IMR-90 (cell line): ENCODE measurements at places on chromosomes 11 and 22. TPM values are rescaled to one million over a fixed set of nuclear protein-coding genes. Genes with fewer than 3 reads are reported as not detected.

GRCh38 chr11:129237880-129238638 lies 45.9 kb upstream of the ARHGAP32 start:
- DNase-seq: no peak

DNA sequence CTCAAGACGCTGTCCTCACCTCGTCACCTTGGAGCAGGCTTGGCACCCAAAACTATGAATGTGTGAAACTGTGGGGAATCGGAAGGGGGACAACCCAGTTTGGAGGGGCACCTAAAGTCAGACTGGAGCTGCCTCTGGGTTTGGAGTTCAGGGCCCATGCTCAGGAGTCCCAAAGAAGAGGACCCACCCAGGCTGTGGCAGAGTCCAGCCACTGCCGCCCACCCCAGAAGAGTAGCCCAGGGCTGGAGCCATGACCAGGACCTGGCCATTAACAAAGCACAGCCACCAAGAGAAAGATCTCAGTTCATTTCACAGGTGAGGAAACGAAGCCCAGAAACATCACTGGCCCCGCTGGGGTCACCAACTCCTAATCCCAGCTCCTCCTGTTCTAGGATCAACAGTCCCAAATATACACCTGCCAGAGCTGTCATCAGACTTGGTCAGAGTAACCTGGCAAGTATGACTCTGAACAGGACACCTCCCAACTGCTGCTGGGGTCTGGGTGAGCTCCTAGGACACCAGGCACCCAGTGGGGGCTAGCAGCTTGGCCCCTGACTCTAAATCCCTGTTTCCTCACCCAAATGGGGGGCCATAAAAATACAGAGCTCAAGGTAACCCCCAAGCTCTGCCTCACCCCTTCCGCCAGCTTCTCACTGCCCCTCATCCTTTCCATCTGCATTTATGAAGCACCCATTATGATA lies 2.7 kb downstream of the RAB3IL1 start:
- DNase-seq: no peak

GRCh38 chr11:121109471-121109870 lies 8.4 kb downstream of the TECTA start:
- DNase-seq: no peak

GRCh38 chr11:70661761-70662501 lies 263.6 kb downstream of the CTTN start:
- DNase-seq: peak; percentile 43

DNA sequence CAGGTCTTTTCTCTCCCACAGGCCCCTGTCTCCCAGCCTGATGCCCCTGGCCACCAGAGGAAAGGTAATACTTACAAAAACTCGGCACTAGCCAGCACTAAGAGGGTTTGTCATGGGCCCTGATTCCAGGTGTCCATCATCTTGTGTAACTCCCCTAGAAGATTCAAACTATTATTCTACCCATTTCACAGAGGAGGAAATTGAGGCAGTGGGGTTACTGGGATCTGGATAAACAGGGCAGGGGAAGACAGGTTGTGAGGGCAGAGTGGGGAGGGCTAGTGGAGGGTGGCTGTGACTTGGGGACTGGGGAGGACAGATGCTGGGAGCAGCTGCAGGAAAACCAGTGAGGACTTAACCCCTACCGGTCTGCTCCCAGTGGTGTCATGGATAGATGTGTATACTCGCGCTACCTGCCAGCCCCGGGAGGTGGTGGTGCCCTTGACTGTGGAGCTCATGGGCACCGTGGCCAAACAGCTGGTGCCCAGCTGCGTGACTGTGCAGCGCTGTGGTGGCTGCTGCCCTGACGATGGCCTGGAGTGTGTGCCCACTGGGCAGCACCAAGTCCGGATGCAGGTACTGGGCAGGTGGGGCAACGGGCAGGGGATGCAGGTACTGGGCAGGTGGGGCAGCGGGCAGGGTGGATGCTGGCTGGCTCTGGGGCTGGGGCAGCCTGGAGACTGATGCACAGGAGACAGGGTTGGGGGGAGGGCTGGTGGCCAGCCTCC lies 1.2 kb downstream of the VEGFB start:
- DNase-seq: no peak

DNA sequence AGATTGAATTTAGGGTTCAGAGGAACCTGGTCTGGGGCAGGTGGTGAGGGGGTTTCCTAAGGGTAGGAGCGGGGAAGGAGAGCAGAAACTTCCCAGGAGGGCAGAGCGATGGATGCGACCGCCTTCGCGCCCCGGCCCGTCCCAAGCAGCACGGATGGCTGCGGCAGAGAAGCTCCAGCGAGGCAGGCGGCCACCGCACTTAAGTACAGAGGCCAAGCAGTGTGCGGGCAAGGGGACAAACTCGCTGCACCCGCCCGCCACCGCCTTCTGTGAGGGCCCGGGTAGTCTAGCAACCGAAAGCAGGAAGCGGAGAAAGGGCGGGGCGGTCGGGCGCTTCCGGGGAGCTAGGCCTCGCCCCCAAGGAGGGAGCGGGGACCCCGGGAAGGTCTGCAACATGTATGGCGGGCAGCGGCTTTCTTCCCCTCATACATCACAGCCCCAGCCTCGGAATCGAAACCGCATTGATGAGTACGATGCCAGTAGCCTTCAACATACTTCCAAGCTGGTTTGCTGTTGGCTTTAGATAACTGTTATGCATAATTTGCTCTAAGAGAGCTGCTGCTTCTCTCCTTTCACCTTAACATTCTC lies at the start of gene AGBL2:
Gene AGBL2, minus strand, starts transcription at position 288 of the 588 bp plus-strand sequence. CDS start 719 bp downstream, outside the sequence.
- peak; percentile 50 for DNase-seq

DNA sequence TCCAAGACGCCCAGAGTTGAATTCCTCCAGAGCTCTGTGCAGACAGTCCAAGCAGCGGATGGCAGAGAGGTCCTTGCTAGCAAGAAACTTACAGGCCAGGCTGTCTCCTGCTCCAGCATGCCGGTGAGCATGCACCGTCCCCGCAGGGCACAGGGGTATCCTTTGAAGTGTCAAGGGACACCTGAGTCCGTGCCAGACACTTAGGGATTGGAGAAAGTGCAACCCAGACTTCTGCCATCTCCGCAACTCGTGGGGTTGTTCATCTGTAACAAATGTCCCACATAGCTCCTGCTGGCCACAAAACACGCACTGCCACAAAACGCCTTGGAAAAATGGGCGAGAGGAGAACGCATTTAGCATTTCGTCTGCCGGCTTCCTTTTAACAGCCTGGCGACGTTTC lies 13.3 kb downstream of the TSPO start:
- DNase-seq: no peak

DNA sequence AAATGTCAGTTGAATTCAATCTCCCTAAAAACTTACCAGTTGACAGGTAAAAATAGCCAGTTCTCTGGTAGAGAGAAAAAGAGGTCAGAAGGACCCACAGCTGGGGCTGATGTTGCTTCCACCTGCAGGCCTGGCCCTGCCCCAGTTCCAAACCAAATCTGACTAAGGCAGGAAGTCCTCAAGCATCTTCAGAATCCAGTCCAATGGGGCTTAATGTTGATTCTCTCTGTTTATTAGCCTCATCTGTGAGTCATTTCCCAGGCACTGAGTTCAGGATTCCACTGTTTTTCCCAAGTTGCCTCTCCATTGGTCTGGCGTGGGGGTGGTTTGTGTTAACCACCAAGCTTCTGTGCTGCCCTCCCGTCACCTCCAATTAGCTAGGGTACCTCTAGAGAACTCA lies 601.8 kb downstream of the INSC start:
- peak; percentile 89 for DNase-seq

DNA sequence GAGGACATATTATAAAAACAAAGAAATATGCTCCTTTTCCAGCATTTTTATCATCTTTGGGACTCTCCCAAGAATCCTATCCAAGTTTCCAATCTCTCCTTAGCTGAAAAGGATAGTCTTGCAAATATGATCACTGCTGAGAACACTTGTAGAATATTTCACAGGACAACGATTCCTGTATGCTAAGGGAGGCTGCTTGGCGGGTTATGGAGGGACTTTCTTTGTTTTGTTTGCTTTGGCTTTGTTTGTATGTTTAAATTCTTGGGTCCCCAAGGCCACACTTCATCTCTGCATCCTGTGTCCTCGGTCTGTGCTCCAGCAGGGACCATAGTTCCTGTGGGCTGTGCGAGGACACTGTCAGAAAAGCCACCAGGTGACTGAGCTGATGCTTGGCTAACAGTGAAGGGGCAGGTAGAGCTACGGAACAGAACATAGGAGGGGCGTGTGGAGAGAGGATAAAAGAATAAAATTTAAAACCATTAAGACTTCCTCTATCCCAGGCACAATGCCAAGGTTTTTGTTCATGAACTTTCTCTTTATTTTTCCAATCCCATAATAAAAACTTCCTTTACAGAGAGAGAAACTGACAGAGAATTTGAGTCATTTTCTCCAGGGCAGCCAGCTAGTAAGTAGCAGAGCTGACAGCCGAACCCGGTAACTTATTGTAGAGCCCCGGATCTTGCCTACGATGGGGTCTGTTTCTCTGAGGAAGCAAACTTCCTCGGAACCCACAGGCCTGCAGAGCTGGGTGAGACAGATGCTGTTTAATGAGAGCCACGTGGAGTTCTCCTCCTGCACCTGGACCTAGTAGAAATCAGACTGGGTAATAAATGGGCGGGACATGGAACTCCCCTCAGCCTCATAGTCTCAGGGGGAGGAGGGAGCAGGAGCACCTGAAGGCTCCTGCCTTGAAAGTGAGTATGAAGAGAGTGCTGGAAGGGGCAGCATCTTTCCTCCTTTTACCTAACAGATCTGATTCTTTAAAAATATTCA lies at the start of gene IZUMO1R:
Gene IZUMO1R, plus strand, starts transcription at position 615 of the 993 bp plus-strand sequence. CDS start 1,057 bp downstream, outside the sequence.
- DNase-seq: peak; percentile 20

DNA sequence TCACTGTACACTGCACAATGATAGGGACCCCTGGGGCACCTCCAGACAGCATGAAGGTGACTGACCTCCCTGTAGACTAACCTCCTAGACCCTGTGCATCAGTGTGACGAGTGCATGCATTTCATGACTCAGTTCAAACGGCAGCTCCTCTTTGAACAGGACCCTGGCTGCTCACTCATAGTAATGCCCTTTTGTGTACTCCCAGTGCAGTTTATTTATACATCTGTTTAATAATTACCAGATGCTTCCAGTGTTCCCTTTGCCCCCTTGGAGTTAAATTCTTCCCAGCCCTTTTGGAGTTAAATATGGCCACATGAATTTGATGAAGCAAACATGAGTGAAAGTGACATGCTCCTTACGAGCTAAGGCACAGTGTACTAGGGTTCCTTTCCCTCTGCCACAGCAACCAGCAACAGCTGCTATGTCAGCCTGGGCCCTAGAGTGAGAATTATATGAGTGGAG lies 72.4 kb downstream of the PANX1 start:
- peak; percentile 94 for DNase-seq

GRCh38 chr22:35230839-35231584 lies 26.3 kb upstream of the HMGXB4 start:
- no peak for DNase-seq

DNA sequence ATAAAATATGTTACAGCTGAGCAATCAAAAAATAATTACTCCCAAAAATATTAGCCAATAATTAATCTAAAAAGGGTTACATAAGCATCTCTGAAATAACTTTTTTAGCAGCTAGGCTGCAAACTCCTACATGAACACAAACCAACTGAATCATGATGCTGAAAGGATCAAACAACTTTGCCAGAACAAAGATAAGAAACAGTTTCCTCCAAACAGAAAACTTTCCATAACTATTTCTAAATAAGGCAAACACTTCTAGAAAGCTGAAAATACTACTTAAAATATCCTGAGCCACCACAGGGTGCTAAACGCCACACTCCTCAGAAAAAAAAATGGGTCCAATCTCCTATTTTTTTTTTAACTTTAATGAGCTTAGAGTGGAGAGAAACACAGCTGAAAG lies 68.6 kb upstream of the ARHGAP32 start:
- DNase-seq: no peak

DNA sequence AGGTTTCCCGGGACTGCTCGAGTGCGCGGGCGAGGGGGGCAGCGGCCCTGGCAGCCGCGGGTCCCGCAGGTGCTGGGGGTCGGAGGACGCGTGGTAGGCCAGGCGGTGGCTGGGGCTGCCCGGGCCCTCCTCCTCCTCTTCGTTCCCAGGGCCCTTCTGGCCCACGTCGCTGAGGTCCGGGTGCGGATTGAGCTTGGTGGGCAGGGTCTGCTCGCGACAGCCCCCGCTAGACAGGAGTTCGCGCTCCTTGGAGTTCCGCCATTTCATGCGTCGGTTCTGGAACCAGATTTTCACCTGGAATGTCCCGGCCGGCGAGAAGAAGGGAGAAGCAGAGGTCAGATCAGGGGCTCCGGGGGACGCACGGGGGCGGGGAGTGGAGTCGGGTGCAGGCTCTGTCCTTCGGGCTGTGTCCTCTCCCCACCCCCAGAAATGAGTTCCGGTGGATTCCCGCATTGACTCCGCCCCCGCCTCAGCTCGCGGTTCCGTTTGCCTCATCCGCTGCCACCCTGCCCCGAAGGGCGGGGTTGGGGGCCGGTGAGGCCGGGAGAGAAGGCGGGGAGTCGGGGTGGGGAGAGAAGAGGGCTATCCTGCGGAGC lies 3.9 kb downstream of the DBX1 start:
- no peak for DNase-seq

DNA sequence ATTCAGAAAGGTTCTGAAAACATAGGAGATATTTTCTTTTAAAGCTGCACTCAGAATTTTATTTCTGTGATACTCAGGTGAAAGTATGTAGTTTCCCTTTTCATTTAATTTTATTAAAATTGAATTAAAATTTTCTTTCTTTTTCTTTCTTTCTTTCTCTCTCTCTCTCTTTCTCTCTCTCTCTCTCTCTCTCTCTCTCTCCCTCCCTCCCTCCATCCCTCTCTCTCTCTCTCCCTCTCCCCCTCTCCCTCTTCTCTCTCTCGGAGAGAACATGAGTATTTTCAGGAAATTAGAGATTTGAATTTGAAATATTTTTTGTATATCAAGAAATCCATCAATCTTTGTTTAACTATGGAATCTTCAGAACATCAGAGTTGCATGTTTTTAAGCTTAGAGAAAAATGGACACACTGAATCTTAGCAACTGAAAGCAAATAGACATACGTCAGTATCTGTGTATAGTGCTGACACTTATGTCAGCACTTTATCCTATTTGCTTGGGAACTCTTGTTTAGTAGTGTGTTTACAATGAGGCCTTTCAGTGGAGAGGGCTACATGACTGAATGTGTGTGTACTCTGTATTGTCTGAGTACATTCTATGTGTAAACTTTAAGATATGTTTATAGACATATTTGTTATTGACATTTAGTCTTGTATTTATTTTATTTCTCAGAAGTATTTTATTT lies 44.5 kb downstream of the PDE3B start:
- DNase-seq: no peak

- no peak for DNase-seq
These were observed 17.2 kb upstream of the OR5B21 start for GRCh38 chr11:58525037-58525614.

DNA sequence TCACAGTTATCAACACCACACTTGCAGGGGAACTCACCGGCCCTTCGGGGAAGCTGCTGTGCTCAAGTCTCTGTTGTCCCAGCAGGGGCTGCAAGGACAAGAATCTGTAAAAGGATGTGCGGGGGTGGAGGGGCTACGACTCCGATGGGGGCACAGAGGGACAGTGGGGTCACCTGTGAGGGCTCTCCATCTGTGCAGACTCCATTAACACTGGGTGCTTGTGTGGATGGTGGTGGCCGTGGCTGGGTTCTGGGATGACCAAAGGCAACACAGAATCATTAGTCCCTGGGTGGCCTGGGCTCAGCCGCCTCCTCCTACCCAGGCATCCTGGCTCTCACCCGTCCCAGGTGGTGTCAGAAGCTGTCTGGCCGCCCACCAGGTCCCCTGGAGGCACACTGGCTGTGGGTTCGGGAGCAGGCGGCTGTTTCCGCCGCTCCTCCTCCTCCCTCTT lies 10.2 kb upstream of the RBM4B start:
- DNase-seq: no peak

The MS4A8 gene
- not detected in 2 replicates for total RNA-seq

The MAP6 gene
- total RNA-seq: 2.5 and 3.0 TPM in 2 replicates

The MAPK11 gene
- total RNA-seq: 7.5 and 8.1 TPM in 2 replicates

The HEPN1 gene
- total RNA-seq: not detected in 2 replicates

The SSH3 gene
- total RNA-seq: 7.3 and 7.8 TPM in 2 replicates

The GRM5 gene
- under 0.01 TPM in 2 replicates for total RNA-seq

The KCNJ1 gene
- not detected in 2 replicates for total RNA-seq

The SMC1B gene
- total RNA-seq: not detected in 2 replicates

The MAML2 gene
- 18.1 and 19.5 TPM in 2 replicates for total RNA-seq

The ZFTA gene
- 5.4 and 7.2 TPM in 2 replicates for total RNA-seq
